ENCODE measurements at places on chromosomes 2 and 18. TPM values are rescaled to one million over a fixed set of nuclear protein-coding genes. Genes with fewer than 3 reads are reported as not detected.

HOXD10 gene
- not detected for polyA plus RNA-seq

DNA sequence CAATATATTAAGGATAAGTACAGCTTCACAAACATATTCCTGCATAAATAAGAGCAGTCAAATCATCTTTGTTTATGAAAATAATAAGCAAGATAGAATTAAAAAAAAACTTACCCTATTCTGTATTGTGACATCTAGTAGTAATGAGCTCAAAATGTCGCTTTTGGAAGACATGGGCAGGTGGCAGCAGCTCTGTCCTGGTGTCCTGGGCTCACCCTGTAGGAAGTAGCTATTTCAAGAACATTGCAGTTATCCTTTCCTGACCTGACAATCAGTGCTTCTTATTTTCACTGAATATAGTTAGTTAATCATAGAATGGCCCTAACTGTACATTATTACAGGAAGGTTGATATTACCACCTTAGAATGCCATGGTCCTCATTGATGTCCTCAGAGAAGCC is 229.1 kb downstream of the BABAM2 start:
- no peak for DNase-seq

DNA sequence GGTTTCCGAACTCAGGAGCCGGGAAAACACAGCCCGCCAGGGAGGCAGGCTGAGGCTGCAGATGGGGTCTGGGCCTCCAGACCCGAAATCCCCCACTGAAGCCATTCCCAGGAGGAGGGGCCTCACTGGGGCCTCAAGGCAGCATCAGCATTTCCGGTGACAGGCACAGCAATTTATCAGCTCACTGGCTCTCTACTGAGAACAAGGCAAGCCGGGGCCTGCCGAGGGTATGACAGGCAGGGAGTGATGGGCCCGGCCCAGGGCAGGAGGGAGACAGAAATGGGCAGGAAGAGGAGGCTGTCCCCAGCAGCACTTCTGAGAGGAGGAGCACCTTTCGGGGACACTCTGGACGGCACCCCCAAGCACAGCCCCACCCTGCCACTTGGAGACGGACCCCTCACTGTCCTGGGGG is 12.5 kb downstream of the SDC1 start:
- DNase-seq, result no peak

- no peak for DNase-seq
These were observed 15.5 kb downstream of the FOSL2 start for GRCh38 chr2:28407976-28408690.

DNA sequence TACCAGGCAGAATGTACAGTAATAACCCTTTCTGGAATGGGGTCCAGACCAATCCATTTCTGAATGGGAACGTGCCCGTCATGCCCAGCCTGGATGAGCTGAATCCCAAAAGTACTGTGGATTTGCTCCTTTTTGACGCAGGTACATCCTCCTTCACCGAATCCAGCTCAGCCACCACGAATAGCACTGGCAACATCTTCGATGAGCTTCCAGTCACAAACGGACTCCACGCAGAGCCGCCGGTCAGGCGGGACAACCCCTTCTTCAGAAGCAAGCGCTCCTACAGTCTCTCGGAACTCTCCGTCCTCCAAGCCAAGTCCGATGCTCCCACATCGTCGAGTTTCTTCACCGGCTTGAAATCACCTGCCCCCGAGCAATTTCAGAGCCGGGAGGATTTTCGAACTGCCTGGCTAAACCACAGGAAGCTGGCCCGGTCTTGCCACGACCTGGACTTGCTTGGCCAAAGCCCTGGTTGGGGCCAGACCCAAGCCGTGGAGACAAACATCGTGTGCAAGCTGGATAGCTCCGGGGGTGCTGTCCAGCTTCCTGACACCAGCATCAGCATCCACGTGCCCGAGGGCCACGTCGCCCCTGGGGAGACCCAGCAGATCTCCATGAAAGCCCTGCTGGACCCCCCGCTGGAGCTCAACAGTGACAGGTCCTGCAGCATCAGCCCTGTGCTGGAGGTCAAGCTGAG is 89.6 kb downstream of the SH3BP4 start:
- no peak for DNase-seq

DNA sequence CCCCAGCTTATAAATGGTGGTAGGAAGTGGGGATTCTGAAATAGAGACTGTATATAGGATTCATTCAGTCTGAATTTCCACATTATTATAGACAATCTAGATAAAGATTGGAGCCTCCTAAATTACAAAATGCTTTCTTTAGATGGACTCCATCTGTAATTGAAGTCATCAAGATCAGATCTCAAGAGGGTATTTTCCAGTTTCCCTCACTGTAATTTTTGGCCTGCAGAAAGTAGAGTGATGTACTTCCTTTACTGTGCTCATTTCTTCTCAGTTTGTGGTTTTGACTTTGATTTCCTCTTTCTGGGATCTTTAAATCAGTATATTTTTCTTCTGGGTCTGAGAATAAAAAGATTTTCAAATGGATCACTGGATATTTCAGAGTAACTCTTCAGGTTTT is 7.2 kb downstream of the BABAM2 start:
- DNase-seq, result no peak

DNA sequence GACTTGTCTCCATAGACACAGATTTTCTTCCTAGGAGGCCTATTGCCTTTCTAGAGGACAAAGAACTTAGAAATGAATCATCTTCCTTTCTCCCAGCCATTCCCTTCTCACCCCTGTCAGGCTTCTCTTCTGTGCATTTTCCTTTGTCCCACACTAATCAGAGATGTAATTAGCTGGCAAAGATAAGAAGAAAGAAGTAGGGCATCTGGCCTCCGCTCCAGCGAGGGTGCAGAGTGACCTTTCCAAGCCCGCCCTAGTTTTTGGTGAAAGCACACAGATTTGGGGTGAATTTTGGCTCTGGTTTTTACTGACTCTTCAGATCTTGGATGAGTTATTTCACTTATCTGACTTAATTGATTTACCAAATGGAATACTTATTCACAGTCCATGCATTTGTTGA is 626.5 kb downstream of the ZEB2 start:
- DNase-seq, result no peak

GRCh38 chr18:46482831-46483230 is 174.2 kb downstream of the LOXHD1 start:
- no peak for DNase-seq

SUPT7L gene
- 10.7 TPM for polyA plus RNA-seq

DNA sequence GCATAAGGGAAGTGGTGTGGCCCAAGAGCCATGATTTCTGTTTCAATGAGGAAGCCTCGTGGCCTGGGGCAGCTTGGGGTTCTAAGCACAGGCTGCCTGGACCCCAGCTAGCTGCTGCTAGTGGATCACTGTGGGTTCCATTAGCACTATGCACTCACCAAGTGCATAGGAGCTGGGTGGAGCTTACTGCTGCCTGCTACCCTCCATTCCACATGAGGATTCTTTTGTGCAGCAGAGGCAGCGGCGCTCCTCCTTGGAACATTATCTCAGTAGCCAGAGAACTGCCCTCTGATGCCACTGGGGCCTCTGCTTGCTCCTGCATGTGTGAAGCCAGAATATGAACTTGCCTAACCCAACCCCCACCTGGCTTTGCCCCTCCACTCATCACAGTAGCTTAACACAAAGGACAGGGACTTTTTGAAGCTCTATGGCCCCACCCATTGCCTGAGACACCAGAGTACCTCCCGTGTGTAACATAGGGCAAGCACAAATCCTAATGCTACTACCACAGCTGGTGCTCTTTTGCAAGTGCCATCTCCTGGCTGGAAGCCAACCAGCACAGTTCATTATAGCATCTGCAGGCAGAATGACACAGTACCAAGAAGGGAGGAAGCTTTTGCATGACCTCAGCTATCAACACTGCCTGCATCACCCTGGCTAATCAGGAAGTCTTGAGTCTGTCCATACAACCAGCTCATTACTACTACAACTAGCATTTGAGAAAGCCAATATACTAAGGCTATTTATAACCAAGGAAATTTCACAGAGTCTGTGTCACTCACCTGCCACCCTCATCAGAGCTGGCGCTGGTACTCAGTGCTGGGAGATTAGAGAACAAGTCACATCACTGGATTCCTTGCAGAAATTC is 297.0 kb upstream of the GULP1 start:
- DNase-seq, result no peak

- no peak for DNase-seq
These were observed 90.6 kb downstream of the FEZ2 start for GRCh38 chr2:36507408-36507812.

GRCh38 chr18:68520406-68521075 is 194.4 kb downstream of the TMX3 start:
- no peak for DNase-seq
